ENCODE measurements at places on chromosomes 4 and X. TPM values are rescaled to one million over a fixed set of nuclear protein-coding genes. Genes with fewer than 3 reads are reported as not detected.

DNA sequence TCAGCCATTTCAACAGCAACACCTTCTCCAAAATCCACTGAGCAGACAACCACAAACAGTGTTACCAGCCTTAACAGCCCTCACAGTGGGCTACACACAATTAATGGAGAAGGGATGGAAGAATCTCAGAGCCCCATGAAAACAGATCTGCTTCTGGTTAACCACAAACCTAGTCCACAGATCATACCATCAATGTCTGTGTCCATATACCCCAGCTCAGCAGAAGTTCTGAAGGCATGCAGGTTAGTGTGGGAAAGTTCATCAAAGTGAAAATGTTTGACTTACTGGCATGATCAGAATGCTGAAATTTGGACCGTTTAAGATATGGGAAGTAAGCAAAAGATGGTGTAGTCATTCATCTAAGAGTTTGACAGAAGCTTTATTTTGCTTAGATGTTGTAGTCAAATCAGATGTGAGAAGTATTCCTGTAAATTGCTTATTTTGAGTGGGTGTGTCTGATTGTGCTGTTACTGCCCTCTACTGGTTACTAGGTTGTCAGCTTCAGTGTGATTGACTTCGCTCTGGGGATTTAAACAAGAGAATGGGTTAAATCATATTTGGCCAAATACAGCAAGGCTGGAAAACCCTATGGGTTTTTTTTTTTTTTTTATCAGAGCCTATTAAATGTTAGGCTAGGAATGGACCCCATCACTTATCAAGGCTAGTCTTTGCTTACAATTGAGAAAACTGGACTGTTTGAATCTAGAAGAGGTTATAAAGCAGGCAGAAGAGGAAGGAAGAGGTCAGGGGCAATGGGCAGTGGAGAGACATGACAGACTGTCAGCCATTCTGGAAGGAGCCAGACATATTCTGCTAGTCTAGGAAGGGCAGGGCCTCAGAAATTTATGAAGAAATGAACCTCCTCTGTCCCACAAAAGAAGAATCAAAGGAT, 130.3 kb downstream of the DIPK2B start:
- ATAC-seq, result peak; percentile 67

DNA sequence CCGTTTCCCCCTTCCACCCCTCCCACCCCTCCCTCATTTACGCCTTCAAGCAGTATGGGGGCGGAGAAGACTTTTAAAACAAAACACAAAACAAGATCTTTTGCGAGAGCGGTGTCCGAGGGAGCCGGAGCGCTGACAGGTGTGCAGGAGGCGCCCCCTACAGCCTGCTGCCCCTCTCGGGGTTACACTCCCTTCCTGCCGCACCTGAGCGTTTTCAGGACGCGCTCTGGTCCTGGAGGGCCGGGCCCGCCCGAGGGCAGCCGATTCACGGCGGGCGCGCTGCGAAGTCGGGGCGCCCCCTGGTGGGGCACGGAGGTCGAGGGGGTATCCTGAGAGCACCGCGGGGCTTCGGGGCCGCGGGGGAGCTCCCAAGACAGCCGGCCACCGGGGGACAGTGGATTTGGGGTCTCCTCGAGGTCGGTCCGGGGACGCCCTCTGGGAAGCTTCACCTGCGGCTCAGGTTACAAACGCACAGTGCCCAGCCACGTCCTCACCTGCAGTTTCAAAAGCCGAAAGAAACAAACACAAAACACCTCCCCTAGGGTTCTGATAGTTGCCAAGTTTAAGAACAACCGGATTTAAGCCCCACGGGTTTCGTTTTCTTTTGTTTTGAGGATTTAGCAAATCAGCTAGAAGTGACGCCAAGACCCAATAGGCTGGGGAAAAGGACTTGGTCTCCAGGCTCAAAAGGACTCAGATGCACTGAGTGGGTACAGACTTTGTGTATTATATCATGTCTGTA, 8.0 kb upstream of the NEUROG2 start:
- peak; percentile 88 for ATAC-seq

Gene EPHA5
- total RNA-seq, result 4.0 TPM

Gene PPEF2
- total RNA-seq, result 0.06 TPM

GRCh38 chr4:62912531-62912930, 1496.7 kb downstream of the TECRL start:
- ATAC-seq, result no peak

GRCh38 chr4:78179196-78179595, 122.1 kb downstream of the FRAS1 start:
- no peak for ATAC-seq

DNA sequence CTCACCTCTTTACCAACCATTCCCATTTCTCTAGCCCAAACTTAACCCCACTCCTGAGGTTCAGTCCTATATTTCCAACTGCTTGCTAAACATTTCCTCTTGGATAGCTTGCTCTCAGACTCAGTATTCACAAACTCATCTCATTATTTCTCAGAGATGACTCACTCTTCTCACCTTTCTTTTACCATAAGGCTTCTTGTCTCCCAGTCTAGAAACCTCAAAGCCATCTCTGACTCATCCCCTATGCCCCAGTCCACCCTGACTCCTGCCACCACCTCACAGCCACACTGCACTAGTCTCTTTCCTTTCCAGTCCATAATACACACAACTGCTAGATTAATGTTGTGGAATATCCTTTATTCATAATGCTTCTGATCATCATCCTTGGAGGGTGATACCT, 4.8 kb downstream of the FRMPD3 start:
- ATAC-seq, result no peak

- peak; percentile 19 for ATAC-seq
Observed at GRCh38 chr4:66927937-66928336, 617.4 kb downstream of the CENPC start.

Gene GCNA
- total RNA-seq, result 1.6 TPM

Gene CSAG1
- total RNA-seq, result not detected

DNA sequence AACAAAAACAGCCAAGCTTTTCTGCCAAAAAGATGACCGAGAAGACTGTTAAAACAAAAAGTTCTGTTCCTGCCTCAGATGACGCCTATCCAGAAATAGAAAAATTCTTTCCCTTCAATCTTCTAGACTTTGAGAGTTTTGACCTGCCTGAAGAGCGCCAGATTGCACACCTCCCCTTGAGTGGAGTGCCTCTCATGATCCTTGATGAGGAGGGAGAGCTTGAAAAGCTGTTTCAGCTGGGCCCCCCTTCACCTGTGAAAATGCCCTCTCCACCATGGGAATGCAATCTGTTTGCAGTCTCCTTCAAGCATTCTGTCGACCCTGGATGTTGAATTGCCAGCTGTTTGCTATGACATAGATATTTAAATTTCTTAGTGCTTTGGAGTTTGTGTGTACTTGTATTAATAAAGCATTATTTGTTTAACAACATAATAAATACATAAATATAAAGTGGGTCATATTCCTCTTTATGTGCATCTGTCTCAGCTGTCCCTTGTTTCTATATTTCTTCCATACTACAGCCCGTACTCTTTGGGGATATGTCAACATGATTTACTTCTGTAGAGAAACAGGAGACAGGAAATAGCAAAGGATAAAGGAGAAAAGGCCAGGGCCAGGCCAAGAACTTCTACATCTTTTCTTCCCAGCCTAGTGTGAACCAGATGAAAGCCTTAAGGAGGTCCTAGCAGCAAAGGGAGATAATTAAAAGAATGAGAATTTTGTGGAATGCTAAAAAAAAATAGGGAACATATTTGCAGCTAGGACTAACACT, 667 bp downstream of the PTTG2 start:
- ATAC-seq, result no peak

Gene CT83
- total RNA-seq, result not detected

All from motor neuron (in vitro differentiated cells).